Kidney epithelial cell (primary cell): ENCODE measurements at places on chromosomes 11 and 22.

GRCh38 chr11:111735262-111736116 is 30.7 kb downstream of the PPP2R1B start:
- DNase-seq, result peak; percentile 97

GRCh38 chr11:121841487-121842191 is 274.4 kb downstream of the BLID start:
- DNase-seq, result peak; percentile 2

- DNase-seq, result no peak
Measured at GRCh38 chr22:42646569-42647525, 2.3 kb downstream of the CYB5R3 start.

DNA sequence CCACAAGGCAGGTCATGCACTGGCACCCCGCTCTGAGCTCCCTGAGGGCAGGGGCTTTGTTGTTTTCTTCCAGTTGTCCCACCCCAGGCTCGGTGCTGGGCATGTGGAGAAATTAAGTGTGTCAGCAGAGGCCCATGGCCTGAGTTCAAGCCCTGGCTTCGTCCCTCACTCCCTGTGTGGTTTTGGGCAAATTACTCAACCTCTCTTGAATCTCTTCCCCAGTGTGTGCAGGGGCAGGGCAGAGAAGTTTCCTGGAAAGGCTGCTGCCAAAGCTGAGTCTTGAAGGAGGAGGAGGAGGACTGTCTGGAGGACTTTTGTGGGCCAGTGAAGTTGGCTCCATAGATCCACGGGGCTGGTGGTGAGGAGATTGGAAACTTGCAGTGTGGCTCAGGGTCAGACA is 138.1 kb upstream of the E2F8 start:
- no peak for DNase-seq

GRCh38 chr11:75474878-75475766 is 42.1 kb upstream of the KLHL35 start:
- DNase-seq, result no peak

- no peak for DNase-seq
Measured at GRCh38 chr11:119752345-119752871, 23.4 kb upstream of the NECTIN1 start.

DNA sequence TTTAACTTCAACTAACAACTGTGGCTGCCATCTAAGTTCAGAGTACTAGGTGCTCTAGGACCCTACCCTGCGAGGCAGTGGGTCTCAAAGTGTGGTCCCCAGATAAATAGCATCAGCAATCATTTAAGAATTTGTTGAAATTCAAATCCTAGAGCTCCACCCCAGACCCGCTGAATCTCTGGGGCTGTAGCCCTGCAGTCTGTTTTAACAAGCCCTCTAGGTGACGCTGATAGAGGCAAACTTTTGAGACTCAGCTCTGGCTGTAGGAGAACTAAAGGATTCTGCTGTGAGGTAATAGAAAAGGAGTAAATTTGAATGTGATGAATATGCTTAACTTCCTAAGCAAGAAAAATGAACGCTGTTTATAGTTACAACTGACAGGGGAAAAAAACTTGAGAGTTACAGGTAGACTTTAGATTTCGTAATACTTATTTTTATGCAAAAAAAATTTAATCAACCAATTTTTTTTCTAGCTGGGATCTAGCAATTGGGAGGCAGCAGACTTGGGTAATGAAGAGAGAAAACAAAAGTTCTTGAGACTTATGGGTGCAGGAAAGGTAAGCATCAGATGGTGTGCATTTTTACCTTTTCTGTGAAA is 5.8 kb downstream of the C11orf58 start:
- DNase-seq, result no peak

- DNase-seq, result no peak
Measured at GRCh38 chr11:16291729-16292128, 64.6 kb downstream of the SOX6 start.

- DNase-seq, result no peak
Measured at GRCh38 chr11:57100638-57101331, 81.0 kb upstream of the LRRC55 start.

- DNase-seq, result no peak
Measured at GRCh38 chr11:100581318-100581717, 105.8 kb upstream of the ARHGAP42 start.

DNA sequence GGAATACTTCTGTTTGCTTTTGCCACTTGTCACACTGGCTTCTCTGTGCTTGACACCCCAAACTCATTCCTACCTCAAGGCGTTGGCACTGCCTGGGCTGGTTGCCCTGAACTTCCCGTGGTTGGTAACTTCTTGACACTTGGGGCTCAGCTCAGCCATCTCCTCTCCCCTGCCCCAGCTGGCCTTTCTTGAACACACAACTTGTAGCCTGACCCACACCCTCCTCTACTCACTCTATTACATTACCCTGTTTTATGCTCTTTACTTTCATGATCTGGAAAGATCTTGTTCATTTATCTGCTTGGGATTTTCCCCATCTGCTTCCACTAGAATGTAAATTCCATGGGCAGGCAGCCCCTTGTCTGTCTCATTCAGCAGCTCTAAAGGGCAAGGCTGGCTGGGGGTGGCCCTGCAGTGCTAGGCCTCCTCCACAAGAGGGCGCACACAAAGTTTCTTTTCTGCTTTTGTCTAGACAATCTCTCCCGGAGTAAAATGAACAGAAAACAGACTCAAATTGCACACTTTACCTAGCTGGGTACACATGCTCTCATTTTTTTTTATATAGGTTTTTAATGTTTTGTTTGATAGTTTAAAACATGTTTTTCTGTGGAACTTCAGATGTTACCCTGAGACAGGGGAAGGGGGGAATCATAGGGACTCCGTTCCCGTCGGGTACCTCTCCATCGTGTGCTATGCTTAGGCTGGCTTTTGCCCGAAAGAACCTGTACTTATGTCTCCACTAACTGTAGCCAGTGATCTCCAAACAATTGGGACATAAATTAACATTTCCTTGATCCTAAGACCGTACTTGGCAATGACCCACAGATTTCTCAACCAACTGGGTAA is 16.4 kb upstream of the MRGPRX2 start:
- DNase-seq, result no peak

DNA sequence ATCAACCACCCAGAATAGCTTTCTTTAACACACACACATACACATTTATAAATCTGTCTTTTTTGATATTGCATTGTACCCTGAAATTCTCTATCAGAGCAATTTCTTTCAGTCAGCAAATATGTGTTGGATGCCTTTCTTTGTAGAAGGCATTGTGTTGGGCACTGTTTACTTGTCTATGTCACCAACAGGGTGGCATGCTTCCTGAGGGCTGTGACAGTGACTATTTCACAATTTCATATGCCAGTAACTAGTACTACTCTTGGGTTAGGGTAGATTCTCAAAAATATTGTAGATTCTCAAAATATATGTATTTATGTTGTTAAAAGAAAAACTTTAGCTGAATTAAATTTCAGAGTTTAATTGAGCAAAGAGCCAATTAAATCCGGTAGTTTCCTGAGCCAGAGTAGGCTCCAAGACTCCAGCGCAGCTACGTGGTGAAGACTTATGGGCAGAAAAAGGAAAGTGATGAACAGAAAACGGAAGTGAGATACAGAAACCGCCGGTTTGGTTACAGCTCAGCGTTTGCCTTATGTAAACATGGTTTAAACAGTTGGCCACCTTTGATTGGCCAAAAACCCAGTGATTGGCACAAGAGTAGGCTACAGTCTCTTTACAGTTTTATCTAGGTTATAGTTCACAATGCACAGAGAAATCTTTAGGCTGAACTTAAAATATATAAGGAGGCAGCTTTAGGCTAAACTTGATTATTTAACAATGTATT is 723.3 kb downstream of the NTM start:
- DNase-seq, result no peak

GRCh38 chr11:69151836-69152235 is 3.9 kb upstream of the SMIM38 start:
- no peak for DNase-seq

GRCh38 chr11:68315171-68315920 is 3.0 kb downstream of the LRP5 start:
- no peak for DNase-seq

GRCh38 chr22:26570115-26570514 is 19.8 kb downstream of the TPST2 start:
- DNase-seq, result no peak

GRCh38 chr11:105241136-105241535 is 101.6 kb upstream of the CARD18 start:
- no peak for DNase-seq

- DNase-seq, result no peak
Measured at GRCh38 chr22:36232715-36233401, 6.5 kb downstream of the APOL2 start.

DNA sequence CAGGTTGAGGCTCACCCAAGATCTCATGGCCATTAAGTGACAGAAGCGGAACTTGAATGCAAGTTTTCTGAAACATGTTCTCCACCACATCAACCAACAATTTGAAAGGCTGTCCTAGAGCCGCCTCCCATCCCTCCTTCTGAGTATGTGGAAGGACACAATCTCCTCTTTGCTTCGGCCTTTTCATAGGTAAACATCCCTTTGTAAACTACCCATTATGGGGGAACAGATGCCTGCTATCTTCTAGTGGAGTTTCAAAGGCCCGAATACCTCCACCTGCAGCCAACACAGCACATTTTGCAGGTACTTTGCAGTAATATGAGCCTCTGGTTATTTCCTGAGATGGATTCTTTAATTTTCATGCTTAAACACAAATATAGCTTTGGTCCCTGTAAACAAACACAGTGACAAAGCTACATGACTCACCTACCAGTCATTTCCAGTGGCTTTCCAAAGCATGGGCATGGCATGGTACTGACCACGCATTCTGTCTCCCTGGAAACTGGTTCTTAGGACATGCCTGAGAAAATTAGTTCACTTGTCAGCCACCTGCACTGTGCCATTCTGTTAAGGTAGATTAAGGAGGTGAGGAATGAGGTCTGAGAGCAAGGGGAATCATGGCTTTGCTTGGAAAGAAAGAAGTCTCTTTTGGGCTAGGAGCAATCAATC is 60.2 kb downstream of the EHF start:
- peak; percentile 82 for DNase-seq

DNA sequence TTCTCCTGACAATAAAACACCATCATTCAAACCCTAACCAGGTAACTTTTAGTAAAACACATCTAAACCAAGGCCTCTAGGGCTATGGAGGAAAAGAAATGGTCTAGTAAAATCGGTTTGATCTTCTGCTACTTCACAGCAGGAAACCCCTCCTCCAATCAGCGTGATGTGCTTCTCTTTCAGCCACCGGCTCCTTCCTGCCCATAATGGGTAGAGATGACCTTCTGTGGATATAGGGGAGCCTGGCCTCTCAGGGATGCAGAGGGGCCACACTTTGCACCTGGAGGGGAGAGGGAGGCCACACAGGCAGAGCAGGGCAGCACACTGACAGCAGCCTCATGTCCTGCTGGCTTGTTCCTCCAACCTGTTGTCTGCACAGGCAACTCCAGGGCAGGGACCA is 6.9 kb downstream of the EHD1 start:
- no peak for DNase-seq

- DNase-seq, result no peak
Measured at GRCh38 chr11:91257667-91258066, 967.0 kb upstream of the FAT3 start.

- DNase-seq, result no peak
Measured at GRCh38 chr11:20652150-20652806, 17.1 kb upstream of the NELL1 start.

DNA sequence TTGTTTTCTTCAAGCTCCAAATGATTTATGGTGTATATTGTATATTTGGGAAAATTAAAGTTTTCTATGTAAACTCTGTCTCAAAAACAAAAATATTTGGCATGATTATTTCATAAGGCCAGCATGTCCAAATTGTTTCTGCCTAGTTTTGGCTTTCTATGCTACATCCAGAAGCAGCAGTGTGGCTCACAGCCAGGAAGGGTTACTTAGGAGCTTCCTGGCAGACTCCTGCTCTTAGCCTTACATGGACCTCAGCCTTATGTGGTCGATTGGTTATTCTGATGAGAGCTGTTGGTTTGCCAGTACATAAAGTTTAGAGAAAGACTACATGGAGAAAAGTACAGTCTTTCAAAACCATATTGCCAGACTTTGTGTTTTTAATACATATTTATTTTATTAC is 297.7 kb upstream of the FAT3 start:
- DNase-seq, result no peak

- DNase-seq, result peak; percentile 9
Measured at GRCh38 chr11:75174781-75175370, 24.0 kb downstream of the SLCO2B1 start.

- DNase-seq, result no peak
Measured at GRCh38 chr11:38392176-38392575, 1794.1 kb upstream of the RAG2 start.

- DNase-seq, result no peak
Measured at GRCh38 chr11:104183593-104183992, 19.6 kb upstream of the PDGFD start.

DNA sequence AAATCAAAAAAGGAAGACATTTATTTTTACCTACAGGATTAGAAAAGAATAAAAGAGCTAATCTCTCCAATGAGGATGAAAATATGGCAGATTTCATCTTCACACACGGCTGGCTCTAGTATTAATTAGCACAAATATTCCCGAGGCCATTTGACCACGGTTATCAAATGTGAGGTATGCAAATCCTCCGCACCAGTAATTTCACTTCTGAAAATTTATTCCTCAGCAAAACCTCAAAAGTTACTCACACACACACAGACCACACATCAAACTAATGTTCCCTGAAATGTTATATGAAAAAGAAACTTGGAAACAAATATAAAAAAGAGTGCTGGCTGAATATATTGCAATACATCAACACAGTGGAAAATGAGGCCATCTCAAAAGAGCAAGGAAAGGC is 32.8 kb downstream of the CELSR1 start:
- no peak for DNase-seq

- no peak for DNase-seq
Measured at GRCh38 chr11:81915045-81915444, 818.6 kb downstream of the FAM181B start.

GRCh38 chr11:117221775-117222517 is 9.9 kb downstream of the PCSK7 start:
- DNase-seq, result no peak

- no peak for DNase-seq
Measured at GRCh38 chr11:129412494-129412893, 36.8 kb downstream of the BARX2 start.

- DNase-seq, result no peak
Measured at GRCh38 chr11:721247-721740, 15.3 kb downstream of the EPS8L2 start.

DNA sequence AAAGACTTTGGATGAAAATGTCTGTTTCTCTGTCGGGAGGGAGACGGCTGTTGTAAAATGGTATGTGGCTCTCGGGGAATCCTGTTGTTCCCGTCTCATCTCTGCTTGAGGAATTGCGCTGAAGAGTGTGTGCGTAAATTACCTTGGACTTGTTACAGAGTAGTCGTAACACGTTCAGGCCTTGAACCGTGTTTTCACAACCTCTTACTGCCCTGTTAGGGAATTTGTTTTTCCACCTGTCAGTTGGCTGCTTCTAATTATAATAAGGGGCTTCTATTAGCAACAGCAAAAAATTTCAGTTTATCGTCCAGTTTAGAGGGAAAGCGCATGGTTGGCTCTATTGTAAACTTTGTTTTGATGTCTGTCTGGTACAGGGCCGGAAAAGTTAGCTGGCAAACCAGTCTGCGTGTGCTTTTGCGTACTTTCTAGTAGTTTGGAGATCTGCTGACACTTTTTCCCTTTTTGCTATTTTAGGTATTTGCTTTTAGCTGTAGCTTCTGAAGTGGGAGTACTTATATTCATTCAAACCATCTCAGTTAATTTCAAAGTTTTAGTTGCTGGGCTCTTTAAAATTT is 1.5 kb downstream of the HIPK3 start:
- DNase-seq, result no peak

- no peak for DNase-seq
Measured at GRCh38 chr22:36079041-36079440, 50.4 kb upstream of the RBFOX2 start.
